ENCODE measurements at places on chromosomes 2 and 18.

DNA sequence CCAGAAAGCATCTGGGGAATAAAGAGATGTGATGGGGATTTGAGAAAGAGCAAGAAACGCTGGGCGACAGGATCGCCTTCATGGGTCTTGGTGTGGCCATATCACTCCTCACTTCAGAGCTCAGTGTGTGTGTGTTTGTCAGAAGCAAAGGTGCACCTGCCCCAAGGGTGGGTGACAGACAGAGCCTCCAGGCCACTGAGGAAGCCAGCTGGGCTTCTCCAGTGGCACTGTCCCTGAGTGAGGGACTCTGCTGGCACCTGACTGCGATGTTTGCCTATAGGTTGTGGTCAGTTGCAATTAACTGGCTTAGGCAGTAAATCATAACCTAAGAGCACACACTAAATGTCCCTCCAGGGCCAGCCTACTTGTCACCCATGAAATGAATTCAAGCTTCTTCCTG, 23.5 kb upstream of the GNAL start:
- no peak for DNase-seq

- DNase-seq, result no peak
Observed at GRCh38 chr18:49441338-49441938, 19.0 kb downstream of the DYM start.

- no peak for DNase-seq
Observed at GRCh38 chr2:81250270-81250669, 945.7 kb upstream of the LRRTM1 start.

DNA sequence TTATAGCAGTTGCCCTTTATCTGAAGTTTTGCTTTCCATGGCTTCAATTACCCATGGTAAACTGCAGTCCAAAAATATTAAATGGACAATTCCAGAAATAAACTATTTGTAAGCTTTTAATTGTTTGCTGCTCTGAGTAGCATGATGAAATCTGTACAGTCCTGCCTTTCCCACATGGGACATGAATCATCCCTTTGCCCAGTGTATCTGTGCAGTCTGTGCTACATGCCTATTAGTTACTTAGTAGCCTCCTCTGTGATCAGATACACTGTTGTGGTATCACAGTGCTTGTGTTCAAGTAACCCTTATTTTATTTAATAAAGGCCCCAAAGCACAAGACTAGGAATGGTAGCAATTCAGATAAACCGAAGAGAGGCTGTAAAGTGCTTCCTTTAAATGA, 810.6 kb upstream of the PIK3C3 start:
- no peak for DNase-seq

DNA sequence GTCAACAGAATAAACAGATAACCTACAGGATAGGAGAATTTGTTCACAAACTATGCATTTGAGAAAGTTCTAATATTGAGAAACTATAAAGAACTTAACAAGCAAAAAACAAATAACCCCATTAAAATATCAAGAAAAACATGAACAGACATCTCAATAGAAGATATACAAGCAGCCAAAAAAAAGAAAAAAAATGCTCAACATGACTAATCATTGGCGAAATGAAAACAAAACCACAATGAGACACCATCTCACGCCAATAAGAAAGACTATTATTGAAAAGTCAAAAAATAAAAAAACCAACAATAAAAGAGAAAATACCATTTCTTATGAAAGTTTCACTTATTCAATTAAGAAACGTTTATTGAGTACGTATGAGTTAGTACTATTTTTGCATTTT, 800.5 kb downstream of the CBLN2 start:
- no peak for DNase-seq

GRCh38 chr2:113158884-113159553, 14.8 kb upstream of the PSD4 start:
- DNase-seq, result no peak

DNA sequence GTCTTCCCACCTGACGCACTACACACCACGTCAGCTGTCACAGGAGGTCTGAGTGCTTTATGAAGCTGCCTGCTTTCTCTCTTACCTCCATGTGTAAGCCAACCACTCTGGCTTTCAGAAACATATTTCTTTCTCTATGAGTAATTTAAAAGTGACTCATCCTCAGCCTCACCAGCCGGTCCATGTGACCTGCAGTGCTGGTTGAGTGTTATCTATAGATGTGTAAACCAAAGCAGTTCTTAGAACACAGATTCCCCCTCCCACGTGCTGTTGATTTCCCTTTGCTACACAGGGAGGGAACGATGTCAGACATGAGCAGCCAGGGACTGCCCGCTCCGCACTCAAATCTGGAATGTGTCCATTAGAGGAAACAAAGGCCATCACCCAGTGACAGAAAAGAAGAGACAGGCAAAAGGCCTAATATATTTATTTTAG, 157.8 kb downstream of the BCL2 start:
- peak; percentile 14 for DNase-seq

GRCh38 chr2:106944215-106944614, 58.2 kb upstream of the ST6GAL2 start:
- no peak for DNase-seq

DNA sequence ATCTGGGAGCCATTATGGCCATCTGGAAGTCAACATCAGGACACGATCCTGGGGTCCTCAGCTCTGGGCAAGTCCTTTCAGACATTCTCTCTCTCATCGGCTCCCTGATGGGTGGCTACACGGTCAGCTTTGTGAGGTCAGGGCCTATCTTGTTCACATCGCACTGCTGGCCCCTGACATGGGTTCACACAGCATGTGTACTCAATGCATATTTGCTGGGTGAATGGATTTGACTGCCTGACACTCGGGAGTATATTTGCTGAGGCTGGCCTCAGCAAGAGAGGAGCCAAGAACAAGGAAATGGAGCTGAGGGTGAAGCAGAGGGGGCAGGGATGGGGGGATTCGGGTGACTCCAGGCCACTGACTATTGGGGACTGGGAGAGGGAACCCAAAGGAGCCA, 50.5 kb downstream of the SLC4A5 start:
- no peak for DNase-seq

GRCh38 chr2:32472605-32473004, 115.8 kb downstream of the BIRC6 start:
- DNase-seq, result no peak

- DNase-seq, result peak; percentile 38
Observed at GRCh38 chr2:95530734-95531133, 46.2 kb upstream of the TRIM43B start.

DNA sequence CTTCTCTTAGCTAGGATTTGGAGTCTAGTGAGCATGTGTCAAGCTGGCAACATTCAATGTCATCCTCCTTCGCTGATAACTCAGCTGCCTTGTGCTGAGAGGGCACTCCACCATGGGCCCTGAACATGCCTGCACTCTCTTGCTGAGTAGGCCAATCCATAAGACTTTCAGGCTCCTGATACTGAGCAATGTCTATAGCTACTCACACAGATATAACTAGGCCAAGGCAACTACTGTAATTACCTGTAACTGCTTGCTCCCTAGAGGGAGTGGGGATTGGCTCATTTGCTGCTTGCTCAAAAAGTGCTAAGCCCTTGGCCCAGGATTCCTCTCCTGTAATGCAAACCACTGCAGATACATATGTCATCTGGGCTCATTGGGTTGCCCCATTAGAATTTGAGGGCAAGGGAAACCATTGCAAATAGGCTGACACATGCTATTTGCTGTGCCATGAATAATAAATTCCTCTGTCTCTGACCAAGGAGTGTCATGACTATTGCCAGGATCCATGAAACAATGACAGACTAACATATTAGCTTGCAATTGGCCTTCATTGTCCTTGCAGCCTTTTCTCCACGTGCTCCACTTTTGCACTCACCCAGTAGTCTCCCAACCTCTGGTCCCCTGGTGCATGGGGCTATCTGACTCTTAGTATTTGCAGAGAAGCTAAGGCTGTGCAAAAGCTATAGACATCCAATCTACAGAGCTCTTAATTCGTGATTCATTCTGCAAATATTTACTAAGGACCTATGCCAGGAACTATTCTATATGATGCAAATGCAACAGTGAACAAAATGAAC, 36.9 kb upstream of the BMPR2 start:
- no peak for DNase-seq

- no peak for DNase-seq
Observed at GRCh38 chr2:38613126-38613848, 10.6 kb upstream of the HNRNPLL start.

- no peak for DNase-seq
Observed at GRCh38 chr2:46963210-46963609, 47.6 kb upstream of the MCFD2 start.

GRCh38 chr2:161388146-161388779, 27.8 kb upstream of the TBR1 start:
- DNase-seq, result no peak

DNA sequence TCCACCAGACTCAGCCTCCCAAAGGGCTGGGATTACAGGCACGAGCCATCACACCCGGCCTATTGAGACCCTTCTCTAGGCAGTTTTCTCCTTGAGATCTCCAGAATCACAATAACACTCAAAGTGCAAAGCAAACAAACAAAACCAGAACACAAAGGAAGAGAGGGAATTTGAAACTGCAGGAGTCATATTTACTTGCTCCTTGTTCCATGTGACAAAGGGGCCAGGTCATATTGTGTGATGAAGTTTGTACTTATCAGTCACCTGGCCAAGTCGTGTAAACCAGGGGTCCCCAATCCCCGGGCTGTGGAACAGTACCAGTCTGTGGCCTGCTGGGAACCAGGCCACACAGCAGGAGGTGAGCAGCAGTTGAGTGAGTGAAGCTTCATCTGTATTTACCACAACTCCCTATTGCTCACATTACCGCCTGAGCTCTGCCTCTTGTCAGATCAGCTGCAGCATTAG, 26.5 kb downstream of the SCYGR8 start:
- DNase-seq, result no peak

- no peak for DNase-seq
Observed at GRCh38 chr2:43044093-43044681, 182.2 kb downstream of the ZFP36L2 start.

DNA sequence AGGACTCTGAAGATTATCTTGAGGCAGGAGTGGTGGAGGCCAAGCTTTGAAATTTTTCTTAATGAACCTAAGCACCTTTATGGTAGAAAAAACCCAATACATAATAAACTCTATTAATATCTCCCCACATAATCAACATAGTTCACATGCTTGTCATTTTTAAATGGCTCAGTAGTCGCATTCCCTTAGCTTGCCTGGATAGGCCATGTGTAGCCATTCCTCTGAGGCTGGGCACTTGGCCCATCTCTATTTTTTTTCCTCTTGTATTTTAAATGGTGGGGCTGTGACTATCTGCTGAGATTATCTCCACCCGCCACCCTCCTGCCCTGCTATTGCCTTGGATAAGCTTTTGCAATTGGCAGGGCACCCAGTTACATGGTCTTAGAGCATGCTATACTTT, 143.1 kb downstream of the FHOD3 start:
- DNase-seq, result no peak

DNA sequence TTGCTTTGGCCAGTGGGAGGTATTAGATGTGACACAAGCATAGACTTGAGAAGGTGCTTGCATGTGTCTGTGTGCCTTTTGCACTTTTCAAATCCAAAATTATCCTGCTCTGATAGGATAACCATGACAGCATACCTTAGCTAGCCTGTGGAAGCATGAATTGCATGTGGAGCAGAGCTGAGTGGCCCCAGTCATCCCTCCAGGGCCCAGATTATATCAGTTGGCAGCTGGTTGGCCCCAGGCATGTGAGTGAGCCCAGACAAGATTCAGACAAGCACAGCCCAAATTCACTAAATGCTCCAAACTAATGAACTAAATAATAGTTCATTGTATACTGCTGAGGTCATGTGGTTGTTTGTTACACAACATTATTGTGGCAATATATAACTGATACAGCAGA, 18.8 kb downstream of the TACR1 start:
- no peak for DNase-seq

DNA sequence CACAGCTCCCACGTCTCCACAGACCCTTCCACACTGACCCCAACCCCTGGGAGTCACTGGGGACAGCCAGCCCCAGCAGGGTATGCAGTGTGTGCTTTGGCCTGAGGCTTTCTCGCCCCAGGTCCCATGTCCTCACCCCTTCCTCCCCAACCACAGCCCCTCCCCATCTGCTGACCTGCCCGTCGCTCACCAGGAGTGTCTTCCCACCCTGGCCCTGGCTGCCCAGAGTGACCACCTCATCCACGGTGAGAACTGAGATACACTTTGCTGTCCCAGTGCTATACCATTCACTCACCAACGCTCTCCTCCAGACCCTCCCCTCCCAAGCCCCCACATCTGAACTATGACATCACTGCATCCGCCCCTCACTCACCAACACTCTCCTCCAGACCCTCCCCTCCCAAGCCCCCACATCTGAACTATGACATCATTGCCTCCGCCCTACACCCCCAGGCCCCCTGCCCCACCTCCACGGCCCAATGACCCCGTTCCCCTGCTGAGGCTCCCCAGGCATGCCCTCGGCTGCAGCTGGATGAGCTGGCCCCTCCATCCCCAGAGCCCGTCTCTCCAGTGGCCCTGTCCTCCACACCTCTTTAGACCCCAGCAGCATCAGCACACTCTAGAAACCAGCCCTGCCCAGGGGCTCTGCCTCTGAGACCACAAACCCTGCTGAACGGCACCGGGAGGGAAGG, 55.2 kb downstream of the ANKMY1 start:
- no peak for DNase-seq

DNA sequence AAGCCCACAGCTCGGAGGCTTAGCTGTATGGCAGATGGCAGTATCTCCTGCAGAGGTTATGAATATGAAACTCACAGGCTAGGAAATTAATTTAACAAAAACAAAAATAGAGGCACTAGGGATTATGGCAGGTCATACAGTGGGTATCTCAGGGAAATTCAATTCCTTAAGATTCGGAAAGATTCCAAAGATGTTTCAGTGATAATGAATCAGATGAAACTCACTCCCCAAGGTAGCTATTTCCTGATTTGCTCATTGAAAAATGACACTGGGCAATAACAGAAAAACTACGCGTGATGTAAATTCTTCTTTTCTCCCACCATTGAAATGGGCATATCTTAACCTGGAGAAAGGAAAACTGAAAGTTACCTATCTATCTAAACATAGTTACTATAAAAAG, 414.1 kb downstream of the STK39 start:
- no peak for DNase-seq

DNA sequence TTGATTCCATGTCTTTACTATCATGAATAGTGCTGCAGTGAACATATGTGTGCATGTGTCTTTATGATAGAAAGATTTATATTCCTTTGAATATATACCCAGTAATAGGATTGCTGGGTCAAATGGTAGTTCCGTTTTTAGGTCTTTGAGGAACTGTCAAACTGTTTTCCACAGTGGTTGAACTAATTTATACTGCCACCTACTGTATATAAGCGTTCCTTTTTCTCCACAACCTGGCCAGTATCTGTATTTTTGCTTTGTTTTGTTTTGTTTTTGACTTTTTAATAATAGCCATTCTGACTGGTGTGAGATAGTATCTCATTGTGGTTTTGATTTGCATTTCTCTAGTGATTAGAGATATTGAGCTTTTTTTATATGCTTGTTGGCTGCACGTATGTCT, 641.6 kb downstream of the SUCLG1 start:
- DNase-seq, result no peak

DNA sequence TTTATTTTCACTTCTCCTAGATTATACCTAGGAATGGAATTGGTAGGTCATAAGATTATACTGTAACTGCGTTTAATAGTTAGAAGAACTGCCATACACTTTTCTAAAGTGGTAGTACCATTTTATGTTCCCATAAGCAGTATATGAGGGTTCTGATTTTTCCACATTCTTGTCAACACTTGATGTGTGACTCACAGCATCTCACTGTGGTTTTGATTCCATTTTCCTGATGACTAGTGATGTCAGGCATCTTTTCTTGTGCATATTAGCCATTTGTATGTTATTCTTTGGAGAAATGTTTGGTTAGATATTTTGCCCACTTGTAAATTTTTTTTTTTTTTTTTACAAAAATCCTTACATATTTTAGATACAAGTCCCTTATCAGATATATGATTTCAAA, 2.3 kb downstream of the DCAF17 start:
- DNase-seq, result peak; percentile 75
